Stimulated activated CD4-positive, alpha-beta T cell treated with anti-CD3 and anti-CD28 coated beads, TNF-alpha, amount 100 ng/mL, for 1 hour (primary cell): ENCODE measurements at places on chromosomes 6 and 20.

GRCh38 chr6:29845405-29846006 lies 17.9 kb downstream of the HLA-G start:
- no peak for DNase-seq

DNA sequence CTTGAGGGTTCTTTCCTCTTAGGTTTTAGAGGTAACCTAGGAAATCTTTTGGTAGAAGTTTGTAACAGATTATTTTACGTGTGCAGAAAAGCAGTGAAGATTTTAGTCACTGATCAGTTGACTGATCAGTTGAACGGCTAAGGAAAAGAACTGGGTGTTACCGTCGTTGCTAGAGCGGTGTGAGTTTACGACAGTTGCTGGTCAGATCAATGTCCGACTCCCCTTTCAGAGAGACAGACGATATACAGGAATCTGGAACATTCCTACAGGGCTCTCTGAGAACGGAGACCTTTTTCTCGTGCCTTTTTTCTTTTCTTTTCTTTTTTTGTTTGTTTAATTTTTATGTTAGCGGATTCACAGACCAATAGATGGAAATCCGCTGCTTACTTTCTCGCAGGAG lies 132.1 kb upstream of the ZNF184 start:
- no peak for DNase-seq

DNA sequence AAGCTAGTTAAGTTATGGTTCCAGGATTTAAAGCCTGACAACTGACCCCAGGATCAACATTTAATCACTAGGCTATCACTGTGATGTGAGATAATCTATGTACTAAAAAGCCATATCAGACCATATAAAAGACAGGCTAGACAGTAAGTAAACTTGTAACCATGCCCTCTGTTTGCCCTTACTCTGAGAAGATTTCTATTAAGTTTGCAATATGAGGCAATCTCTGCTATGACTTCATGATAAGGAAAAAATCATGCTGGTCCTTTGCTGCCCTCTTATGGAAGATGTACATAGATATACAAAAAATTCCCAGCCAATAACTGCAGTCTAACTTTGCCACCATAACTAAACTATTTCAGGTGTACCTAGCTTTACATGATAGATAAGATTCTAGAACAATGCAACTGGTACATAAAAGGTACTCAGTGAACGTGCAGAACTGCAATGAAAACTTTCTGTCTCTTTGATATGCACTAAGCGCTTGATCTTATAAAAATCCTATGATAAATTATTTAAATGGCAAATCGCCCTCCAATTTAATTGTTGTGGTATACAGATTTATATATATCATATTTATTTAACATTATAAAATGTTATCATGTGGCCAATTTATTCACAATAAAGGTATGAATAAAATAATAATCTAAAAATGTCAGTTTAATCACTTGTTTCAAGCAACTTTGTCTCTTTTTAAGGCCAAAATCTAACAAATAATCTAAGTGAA lies 70.5 kb downstream of the FAM217A start:
- no peak for DNase-seq

- no peak for DNase-seq
Observed at GRCh38 chr20:47578543-47578942, 76.9 kb downstream of the NCOA3 start.

DNA sequence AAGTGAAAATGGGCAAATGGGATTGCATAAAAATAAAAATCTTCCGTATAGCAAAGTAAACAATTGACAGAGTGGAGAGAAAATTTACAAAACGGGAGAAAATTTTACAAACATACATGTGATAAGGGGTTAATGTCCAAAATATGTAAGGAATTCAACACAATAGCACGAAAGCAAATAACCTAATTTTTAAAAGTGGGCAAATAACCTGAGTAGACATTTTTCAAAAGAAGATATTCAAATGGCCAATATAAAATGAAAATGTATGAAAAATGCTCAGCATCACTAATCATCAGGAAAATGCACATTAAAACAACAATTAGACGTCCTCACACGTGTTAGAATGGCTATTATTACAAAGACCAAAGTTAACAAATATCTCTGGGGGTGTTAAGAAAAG lies 441.5 kb downstream of the HTR1B start:
- no peak for DNase-seq

DNA sequence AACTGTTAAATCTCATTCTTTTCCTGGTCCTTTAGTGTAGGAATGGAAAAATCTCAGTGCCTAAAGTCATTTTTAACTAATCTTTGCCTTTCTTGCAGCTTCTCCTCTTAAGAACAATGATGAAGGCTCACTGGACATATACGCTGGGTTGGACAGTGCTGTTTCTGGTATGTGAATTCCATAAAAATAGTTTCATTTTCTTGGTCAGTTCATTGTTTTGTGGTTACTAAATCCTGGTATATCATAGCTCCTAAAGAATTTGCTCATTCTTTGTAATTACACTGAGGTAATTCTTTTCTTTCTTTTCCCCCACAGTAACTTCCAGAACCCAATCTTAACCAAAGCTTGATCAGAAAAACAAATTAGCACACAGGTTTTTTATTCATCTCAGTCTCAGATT lies 23.4 kb downstream of the CASP8AP2 start:
- no peak for DNase-seq

DNA sequence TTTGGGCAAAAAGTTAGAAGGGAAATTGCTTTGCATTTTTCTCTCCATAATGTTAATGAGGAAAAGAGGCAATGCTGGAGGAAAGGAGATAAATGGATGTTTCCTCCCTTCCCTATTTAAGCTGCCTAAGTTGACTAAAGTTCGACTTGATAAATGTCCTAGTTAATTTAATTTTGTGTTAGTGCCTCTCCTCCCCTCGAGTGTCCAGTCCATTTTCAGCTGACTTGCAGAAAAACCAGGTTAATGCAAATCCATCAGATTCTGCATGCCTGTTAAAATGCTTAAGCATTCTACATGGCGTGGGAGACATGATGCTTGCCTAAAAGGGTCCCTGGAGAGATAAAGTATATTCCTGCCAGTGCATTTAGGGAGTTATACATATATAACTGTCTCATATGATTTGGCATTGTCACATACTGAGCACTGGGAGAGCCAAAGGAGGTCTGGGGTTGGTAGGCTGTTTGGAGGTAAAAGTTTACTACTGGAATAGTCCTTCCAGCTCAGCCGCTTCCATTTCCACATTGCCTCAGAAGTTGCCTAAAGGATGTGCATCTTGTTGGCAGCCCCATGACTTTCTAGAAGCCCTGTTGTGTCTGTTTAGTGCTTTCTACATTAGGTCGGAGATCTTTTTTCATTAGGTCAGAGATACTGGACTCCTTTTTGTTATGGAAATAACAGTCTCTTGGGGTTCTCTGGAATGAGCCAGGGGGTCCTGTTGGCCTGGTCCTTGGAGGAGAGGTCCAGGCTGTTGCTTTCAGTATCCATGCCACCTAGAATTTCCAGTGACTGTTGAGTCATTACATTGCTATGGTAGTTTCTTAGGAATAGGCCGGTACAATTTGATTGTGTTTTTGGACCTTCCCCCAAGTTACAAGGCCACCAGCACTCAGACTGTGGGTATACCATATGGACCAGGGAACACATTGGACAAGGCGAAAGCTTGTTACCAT lies 30.4 kb downstream of the JARID2 start:
- no peak for DNase-seq

- DNase-seq = no peak
Observed at GRCh38 chr6:148263010-148263409, 79.6 kb upstream of the SASH1 start.

DNA sequence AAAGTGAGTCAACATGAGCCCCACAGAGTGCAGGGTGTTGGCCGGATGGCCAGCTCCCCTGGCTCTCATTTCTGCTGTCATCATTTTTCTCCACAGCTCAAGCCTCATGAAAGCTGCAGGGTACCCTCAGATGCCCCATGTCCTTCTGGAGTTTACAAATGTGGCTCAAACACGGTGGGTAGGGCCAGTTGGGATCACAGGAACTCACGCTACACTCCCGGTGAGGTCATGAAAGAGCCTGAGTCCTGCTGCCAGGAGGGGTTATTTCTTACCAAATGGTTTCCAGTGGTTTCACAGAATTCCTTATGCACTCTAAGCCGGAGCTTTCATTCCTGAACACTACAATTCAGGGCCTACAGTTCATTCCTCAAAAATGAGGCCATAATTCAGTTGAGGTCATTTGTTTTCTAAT lies 78.7 kb downstream of the TMEM170B start:
- no peak for DNase-seq

- no peak for DNase-seq
Observed at GRCh38 chr6:30554962-30555815, 1.1 kb downstream of the GNL1 start.

GRCh38 chr20:13492001-13492481 lies 146.7 kb downstream of the TASP1 start:
- no peak for DNase-seq

DNA sequence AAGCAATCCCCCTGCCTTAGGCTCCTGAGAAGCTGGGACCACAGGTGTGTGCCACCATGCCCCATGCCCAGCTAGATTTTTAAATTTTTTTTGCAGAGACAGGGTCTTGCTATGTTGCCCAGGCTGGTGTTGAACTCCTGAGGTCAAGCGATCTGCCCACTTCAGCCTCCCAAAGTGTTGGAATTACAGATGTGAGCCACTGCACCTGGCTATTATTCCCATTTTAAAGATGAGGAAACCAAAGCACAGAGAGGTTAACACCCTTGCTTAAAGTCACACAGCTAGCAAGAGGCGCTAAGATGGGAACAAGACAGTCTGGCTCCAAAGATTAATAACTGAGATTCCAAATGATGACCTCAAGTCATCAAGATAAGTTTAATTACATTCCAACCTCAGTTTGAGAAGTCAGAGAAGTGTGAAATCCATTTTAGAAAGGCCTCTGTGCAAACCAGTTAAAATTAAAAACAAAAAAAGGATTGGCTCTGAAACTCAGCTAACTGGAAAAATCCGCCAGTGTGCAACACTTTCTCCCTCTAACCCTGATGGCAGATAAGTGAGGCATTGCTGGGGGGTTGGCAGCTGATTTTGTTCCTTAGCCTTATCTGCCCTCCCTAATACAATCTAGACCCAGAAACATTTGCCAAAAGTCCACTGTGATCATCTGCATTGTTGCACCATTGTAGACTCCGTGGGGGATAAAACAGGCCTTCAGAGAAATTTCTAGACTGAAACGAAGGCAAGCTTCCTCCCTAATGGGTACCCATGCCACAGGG lies 55.5 kb downstream of the CPNE5 start:
- DNase-seq = no peak

- DNase-seq = no peak
Observed at GRCh38 chr6:136860043-136860442, 37.7 kb downstream of the PEX7 start.

DNA sequence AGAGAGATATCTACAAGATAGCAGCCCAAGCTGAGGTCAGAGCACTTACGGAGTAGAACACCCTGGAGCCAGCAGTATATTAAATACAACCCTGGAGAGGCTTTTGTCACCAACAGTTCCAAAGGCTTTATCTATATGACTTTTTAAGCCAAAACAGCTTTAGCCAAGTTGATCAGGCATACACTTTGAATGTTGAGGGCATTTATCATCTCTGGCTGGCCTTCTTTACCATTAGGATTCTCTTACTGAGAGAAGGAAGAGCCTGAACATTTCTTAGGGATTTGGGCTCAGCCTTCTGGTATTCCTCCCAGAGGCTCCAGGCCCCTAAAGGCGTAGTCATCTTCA lies 161.3 kb upstream of the RIMS1 start:
- DNase-seq = no peak

DNA sequence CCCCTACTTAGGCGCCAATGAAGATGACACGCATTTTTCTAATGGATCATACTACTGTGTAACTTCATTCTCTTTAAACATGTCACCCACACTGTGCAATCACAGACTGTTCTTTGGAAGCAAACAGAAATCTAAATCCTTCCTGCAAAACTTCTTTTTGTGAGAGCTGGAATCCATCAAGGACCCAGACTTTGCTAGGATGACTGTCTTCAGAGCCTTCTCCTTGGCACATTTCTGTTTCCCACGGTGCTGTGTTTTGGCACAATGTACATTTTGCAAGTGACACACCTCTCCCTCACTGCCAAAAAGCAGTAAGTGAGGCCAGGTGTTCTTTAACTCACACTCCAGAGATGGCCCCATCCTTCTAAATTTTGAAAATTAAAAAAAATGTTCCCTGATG lies 21.7 kb upstream of the TAGAP start:
- no peak for DNase-seq

DNA sequence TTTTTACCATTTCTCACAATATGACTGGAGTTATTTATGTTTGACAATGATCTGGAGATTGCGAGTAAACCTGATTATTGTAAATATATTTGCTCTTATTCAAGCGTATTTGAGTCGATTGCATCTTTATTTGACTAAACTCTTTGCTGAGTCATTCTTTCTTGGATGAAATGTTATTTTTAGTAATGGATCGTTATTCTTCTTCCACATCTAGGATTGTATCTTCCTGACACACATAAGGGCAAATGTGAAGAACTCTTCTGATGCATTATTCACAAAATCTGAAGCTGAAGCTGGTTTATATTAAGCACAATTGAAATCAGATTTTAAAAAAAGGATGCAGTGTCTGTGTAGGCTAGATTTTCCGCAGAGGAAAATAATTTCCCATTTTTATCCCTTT lies 68.2 kb downstream of the SEL1L2 start:
- no peak for DNase-seq

DNA sequence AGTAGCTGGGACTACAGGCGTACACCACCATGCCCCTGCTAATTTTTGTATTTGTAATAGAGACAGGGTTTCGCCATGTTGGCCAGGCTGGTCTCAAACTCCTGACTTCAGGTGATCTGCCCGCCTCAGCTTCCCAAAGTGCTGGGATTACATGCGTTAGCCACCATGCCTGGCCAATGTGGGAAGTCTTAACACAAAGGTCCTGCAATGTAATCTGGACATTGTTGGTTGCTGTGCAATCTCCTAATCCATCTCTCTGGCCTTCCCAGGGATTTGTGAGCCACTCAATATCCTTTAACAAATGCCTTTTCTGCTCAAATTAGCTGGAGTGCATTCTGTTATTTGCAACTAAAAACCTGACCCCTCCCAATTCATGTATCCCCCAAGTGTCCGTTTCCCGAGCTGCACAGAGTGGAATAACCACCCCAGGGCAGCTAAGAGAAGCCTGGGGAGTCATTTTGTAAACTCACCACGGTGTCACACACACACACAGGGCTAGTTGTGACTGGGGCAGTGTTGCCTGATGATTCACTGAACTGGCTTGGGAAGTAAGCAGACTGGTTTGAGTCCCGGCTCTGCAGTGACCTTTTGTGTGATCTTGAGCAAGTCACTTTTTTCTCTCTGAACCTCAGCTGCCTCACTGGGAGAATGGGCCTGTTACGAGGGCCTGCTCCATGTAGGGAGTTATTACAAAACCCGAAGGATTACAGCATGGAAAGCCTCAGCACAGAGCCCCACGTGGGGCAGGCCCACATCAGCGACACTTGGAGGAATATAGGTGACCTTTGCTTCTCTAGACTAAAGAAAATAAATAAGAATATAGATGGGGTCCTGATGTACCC lies 152.3 kb downstream of the ZMYND8 start:
- DNase-seq = no peak

- no peak for DNase-seq
Observed at GRCh38 chr6:169897601-169898358, 146.4 kb downstream of the ERMARD start.

GRCh38 chr6:56688521-56688920 lies 45.8 kb upstream of the DST start:
- DNase-seq = no peak
